ENCODE measurements at places on chromosomes 6 and 20.

- DNase-seq, result no peak
Observed at GRCh38 chr6:90715093-90715655, 128.3 kb upstream of the MAP3K7 start.

- DNase-seq, result no peak
Observed at GRCh38 chr6:55011034-55011433, 163.3 kb upstream of the HCRTR2 start.

DNA sequence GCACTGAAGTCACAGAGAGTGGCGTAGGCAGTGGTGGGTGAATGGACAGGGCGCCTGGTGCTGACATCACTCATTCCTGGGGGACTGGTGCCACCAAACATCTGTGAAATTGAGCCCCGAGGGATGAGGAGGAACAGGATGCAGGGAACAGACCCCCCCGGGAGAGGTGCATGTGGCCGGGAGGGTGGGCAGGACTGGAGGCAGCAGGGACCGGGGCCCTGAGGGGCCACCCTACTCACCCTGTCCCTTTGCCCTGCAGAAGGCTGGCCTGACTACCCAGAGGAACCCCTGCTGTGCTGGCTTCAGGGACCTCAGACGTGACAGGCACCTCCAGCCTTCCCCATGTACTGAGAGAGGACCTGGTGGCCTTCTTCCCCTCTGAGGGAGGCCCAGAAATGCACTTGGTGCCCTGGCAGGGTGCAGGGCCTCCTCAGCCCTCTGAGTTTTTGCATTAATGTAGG lies 25.1 kb downstream of the SYNDIG1 start:
- no peak for DNase-seq

GRCh38 chr6:33414592-33415271 lies 3.2 kb downstream of the CUTA start:
- no peak for DNase-seq

- DNase-seq, result no peak
Observed at GRCh38 chr6:163818719-163819118, 404.2 kb downstream of the QKI start.

DNA sequence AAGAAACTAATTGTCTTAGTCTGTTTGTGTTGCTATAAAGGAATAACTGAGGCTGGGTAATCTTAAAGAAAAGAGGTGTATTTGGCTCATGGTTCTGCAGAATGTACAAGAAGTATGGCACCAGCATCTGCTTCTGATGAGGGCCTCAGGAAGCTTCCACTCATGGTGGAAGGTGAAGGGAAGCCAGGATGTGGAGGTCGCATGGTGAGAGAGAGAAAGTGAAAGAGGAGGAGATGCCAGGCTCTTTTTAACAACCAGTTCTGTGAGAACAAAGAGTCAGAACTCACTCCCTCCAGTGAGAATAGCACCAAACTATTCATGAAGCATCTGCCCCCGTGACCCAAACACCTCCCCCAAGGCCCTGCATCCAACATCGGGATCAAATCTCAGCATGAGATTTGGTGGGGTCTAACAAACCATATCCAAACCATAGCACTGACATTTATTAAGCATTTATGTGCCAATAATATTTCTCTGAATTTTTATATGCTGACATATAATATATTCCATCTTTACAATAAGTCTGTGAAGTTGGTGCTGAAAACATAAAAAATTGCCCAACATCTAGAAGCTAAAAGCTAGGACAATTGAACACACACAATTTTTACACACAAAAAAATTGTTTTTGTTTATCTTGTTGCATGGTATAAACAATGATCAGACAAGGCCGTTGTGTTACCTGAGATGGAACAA lies 29.2 kb upstream of the BTN3A2 start:
- DNase-seq, result no peak
